Stimulated activated CD8-positive, alpha-beta memory T cell treated with anti-CD3 and anti-CD28 coated beads, Interleukin-4, amount 100 ng/mL, for 1 hour (primary cell): ENCODE measurements at places on chromosomes 7 and 10.
A peak's percentile ranks its signal among the peaks of the same experiment; 100 is the strongest.

- DNase-seq, result no peak
Observed at GRCh38 chr10:78445308-78445707, 411.6 kb downstream of the RPS24 start.

- DNase-seq, result no peak
Observed at GRCh38 chr7:28840592-28840995, 117.5 kb downstream of the TRIL start.

DNA sequence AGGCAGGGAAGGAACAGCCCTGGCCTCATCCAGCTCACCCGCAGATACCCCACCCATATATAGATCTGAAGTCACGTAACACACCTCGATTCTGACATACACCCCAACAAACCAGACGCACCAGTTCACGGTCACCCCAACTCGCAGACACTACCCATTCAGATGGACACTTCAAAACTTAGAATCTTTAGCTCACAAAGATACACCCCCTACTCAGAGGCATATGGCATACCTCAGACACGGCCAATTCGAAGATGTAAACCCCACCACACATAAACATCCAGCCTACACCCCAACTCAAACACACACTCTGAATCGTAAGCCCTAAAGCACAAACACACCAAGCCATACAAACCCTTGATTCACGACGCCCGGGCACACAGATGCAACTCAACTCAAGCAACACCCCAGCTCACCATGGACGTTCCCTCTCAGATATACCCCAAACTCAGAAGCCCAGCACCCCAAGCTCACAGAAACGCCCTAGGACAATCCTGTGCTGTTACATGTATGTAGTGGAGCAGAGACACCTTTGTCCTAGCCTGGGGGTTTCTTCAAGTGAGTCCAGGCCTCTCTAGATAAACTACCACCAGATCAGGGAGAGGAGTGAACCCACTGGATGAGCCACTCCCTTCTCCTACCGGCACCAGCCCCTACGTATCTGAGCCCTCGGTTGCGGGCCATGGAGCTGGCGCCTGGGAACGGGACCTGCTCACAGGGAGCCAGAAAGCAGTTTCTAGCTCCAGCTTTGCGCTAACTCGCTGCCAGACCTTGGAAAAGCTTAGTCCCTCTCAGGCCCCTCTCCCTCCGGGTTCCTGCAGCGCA lies 8.8 kb downstream of the PSD start:
- DNase-seq, result no peak

DNA sequence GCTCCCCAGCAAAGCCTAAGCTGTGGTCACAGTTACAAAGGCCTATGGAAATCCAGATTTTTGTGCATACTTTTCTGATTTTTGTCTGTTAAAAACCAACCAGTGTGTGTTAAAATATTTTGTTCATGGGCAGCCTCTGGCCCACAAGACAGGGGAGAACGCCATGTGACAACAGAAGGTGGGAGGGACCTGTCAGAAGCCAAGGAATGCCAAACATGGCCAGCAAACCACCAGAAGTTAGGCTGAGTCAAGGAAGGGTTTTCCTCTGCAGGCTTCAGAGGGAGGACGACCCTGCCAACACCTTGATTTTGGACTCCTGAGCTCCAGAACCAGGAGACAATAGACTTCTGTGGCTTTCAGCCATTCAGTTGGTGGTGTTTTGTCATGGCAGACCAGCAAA lies 127.3 kb downstream of the CUL2 start:
- DNase-seq, result no peak

- no peak for DNase-seq
Observed at GRCh38 chr7:143901332-143901667, 676 bp downstream of the TCAF1 start.

DNA sequence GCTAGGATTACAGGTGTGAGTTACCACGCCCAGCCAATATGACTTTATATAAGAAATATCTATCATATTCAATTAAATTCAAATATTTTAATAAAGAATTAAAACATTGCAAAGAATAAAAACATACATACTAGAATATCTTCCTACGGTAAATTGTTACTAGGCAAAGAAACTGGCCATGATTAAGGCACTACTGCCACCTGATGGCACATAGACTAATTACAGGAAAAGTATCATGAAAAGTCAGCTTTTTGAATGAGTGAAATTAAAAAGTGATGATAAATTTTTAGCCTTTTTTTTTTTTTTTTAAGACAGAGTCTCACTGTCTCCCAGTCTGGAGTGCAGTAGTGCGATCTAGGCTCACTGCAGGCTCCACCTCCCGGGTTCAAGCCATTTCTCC lies 30.9 kb downstream of the MRPS33 start:
- no peak for DNase-seq

DNA sequence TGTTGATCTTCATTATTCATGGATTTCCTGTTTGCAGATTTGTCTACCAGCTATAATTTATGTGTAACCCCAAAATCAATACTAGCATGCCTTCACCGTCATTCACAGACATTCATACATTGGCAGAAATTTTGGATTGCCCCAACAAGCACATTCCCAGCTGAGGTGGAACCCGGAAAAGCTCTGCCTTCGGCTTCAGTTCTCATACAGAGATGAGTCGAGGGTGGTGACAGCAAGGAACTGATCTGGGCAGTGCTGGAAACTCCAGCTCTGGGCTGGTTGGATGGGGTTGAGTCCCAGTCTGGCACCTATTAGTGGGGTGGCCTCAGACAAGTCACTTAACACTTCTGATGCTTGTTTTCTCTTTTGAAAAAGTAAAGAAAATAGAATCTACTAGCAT lies 267.5 kb downstream of the SNX13 start:
- DNase-seq, result no peak

DNA sequence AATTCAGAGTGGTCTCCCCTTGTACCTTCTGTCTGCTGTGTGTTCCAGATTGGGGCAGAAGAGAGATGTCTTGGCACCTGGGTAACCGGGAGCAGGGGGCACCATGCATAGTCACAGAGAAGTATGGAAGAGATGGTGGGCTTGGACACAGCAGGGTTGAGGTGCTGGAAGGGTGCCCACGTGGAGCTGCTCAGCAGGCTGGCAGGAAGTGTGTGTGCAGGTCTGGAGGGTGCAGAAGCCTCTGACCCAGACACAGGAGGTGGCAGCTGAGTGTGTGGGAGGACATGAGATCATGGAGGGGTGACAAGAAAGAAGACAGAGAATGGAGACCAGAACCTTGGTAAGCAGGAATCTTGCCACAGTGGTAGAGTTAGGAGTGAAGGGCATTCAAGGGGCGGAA lies 42.3 kb upstream of the DUSP5 start:
- DNase-seq, result no peak

DNA sequence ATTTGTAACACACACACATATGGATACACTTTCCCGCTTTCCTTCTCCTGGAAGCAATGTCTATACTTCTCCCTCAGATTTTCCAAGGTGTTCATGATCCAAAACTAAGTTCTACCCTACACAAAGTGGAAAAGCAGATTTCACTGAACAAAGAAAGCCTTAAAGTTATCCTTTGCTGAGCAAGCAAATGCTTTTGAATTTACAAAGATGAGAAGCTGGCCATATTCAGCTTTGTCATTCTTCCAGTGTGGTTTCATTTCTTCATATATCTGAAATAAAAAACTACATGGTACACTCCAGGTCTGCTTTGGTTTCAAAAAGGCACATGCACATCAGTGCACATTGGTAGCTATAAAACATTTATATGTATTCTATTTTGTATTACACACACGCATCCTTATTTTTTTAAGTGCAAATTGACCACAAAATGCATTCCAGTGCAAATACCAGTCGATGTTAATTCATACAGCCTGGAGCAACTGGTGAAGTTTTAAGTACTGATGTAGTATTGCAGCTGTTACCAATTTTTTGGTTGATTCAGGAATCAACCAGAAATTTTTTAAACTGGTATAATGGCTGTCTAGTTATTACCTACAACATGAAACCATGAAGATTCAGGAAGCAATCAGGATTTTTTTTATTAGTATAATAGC lies 65.5 kb upstream of the SRPK2 start:
- DNase-seq, result no peak

- DNase-seq, result no peak
Observed at GRCh38 chr10:127888521-127889312, 4.0 kb downstream of the CLRN3 start.

- no peak for DNase-seq
Observed at GRCh38 chr7:150520145-150520544, 5.5 kb downstream of the GIMAP7 start.

DNA sequence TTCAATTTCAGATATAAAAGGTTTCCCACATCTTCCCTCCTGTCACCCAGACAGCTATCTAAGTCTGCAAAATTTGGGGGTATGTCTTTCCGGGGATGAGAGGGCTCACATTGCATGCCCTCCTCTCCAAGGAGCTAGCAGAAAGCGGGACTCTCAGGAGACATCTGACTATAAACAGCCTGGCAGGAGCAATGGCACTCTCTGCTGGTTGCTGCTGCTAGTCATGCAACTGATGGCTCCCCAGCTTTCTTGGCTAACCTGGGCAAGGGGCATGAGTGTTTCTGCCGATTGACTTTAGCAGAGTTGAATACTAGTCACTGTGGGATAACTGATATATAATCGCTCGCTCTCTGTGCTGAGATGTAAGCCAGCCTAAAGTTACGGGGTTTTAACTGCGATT lies 12.0 kb downstream of the TBX20 start:
- no peak for DNase-seq

DNA sequence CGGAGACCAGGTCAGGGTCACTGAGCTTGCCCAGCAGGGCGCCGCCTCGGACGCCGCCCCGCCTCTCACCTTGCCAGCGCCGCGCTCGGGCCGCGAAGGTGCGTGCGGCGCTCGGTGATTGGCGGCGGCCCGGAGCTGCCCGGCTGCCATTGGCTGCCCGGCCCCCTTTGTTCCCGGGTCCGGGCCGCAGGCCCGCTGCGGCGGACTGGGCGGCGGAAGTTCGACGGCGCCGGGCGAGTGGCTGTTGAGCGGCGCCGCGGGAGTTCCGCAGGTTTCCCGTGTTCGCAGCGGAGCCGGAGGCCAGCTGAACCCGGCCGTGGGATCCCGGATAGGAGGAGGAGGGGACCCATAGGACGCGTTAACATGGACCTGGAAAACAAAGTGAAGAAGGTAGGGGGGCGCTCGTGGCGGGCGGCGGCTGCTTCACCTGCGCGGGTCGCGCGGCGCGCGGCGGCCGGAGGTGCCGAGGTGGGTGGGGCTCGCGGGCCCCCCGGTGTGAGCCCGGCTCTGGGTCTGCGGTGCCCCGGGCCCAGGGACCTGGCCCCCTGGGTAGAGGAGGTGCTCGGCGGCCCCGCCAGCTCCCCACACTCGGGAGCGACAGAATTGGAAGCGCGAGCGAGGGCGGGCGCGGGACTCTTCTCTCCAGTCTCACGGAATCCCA lies at the start of gene TES:
TES (plus strand) TSS at position 195 of the 661 bp plus-strand sequence; CDS start at position 364, 169 bp downstream.
- DNase-seq, result peak; percentile 28

DNA sequence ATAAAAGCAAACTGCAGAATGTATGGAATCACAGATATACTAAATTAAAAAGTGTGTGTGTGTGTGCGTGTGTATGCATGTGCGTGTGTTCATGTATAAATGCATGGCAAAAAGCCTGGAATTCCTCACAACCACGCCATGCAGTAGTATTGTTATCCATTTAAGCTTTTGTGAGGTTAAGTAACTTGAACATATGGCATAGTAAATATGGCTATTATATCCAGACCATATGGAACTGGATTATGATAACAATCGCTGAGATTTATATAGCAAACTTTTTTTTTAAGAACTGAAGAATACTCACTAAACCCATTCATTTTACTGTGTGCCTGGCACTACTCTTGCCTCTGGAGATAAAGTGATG lies 22.3 kb upstream of the NANOS1 start:
- no peak for DNase-seq

DNA sequence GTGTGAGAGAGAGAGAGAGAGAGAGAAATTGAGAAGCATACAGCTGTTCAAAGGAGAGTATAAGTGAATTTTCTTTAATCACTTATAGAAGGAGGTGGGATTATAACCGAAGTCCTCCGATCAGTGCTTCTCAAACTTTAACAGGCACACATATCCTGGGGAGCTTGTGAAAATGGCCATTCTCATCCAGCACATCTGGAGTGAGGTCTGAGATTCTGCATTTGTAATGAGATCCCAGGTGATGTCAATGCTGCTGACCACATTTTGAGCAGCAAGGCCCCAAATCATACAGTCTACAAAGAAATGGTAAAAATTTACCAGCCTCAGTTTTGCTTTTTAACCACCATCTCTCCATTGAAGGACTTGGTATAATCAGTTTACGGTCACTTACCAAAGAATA lies 219.0 kb downstream of the PTEN start:
- no peak for DNase-seq

GRCh38 chr7:29854257-29854938 lies 48.1 kb downstream of the WIPF3 start:
- DNase-seq, result no peak

GRCh38 chr10:71367271-71367670 lies 29.4 kb upstream of the CDH23 start:
- DNase-seq, result no peak

DNA sequence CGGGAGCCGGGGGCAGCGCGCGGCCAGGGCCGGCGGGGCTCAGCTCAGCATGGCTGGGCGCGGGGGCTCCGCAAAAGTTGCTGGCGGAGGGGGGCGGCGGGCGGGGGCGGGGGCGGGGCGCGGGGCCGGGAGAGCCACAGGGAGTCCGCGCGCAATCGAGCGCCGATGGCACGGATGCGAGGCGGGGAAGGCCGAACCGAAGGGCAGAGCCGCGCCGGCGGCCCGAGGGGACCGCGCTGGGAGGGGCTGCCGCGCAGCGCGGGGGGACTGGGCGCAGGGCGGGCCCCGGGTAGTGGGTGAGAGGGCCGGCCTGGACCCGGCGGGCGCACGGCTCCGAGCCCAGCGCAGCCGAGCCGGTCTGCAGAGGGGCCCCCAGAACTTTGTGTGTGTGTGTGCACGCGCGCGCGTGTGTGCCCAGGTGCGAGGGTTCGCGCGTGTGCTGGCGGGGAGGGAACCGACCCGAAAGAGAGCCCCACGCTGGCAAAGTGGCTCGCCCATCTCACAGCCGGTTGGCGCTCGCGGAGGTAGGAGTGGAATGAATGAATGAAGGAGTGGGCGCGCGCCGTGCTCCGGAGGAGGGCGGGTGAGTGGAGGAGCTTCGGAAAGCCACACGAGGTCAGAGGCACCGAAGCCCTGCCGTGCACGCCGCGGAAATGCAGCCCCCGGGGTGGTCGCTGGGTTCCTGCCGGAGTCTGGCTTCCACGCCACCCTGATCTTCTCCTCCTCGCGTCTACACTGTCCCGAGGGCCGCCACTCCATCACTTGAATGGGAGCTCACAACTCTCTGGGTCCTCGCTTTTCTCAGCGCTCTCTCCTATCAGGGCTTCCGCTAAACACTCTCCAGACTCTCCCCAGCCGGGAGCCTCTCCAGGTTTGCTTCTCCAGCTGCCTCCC lies at the start of gene HIPK2:
HIPK2 (minus strand) TSS at position 51 of the 894 bp plus-strand sequence. CDS start 375 bp downstream, outside the sequence.
- DNase-seq, result peak; percentile 50

DNA sequence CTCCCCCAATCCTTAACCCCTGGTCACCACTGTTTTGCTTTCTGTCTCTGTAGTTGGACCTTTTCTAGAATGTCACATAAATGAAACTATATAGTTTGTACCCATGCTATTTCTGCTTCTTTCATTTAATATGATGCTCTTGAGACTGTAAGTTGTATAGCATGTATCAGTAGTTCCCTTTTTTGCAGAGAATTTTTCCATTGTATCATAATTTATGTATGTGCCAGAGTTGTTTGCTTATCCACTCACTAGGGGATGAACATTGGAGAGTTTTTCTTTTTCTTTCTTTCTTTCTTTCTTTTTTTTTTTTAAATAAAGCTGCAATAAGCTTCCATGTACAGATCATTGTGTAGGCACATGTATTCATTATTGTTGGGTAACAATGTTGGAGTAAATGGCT lies 544.8 kb downstream of the CNTNAP2 start:
- no peak for DNase-seq

- no peak for DNase-seq
Observed at GRCh38 chr7:99762680-99763327, 21.2 kb downstream of the CYP3A4 start.
